ENCODE measurements at places on chromosomes 7 and 10.

DNA sequence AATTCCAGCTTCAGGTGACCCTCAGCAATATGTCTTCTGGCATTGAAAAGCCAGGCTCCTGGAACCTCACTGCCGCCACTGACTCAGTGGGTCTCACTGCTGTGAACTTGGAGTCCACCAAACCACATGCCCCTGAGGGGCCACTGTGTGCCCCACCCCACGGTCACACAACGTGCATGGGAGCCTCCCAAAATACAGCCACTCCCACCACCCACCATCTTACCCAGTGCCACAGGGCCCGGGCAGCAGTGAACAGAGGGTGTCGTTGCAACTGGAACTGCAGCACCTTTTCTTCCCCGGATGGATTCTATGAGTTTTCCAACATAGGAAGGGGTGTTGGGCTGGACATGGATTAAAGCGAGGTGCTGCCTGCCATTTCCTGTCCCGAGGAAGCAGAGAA, 60.1 kb downstream of the ASB13 start:
- peaks cover 3% of the 10 kb centered on the region for H3K36me3 ChIP-seq
- no peak overlapping the region for H3K27ac ChIP-seq
- H3K27me3 ChIP-seq, result peaks cover 36% of the 10 kb centered on the region
- H3K4me1 ChIP-seq, result no peaks in the 10 kb centered on the region
- no peak overlapping the region for H3K4me3 ChIP-seq
- DNase-seq, result no peak

- H3K4me1 ChIP-seq, result no peaks in the 10 kb centered on the region
- no peaks in the 10 kb centered on the region for H3K27me3 ChIP-seq
- H3K36me3 ChIP-seq, result no peaks in the 10 kb centered on the region
- no peak for DNase-seq
- H3K4me3 ChIP-seq, result no peak overlapping the region
These were observed 101.4 kb downstream of the SEMA3E start for GRCh38 chr7:83547526-83547925.

DNA sequence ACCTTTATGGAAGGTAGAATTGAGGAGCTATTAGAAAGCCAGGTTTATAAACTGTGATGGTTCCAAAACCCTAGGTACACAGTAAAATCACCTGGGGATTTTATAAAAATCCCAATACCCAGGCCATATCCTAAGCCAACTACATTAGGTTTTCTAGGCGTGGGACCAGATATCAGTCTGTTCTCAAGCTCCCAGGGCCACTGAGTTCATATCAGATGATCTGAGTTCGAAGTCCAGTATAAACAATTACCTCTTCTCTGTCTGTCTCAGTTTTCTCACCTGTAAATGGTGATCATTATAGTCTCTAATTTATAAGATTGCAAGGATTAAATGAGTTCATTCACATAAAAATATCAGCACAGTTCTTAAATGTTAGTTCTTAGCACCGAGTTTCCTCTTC, 60.6 kb downstream of the CAV1 start:
- H3K4me3 ChIP-seq, result no peak overlapping the region
- H3K27me3 ChIP-seq, result peaks cover 6% of the 10 kb centered on the region
- no peak for DNase-seq
- H3K27ac ChIP-seq, result no peak overlapping the region
- no peaks in the 10 kb centered on the region for H3K36me3 ChIP-seq

DNA sequence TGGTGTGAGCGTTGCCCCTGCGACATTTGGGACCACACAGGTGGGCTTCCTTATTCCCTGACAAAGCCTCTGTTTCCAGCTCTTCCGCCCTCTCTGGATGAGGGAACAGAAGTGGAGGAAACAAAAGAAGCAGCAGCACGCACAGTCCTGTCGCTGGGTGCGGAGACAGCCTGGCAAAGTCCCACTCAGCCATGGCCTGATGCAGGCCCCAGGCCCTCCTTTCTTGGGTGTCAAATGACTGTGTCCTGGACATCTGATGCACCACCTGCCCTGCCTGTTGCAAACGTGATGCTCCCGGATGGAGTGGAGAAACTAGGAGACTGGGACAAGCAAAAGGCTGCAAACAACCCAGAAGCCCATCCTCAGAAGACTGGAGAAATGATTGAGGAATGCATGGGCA, 20.7 kb downstream of the ZMIZ2 start:
- H3K27ac ChIP-seq, result peak overlapping the region; percentile 94
- peaks cover 24% of the 10 kb centered on the region for H3K36me3 ChIP-seq
- peaks cover 40% of the 10 kb centered on the region for H3K4me1 ChIP-seq
- no peaks in the 10 kb centered on the region for H3K27me3 ChIP-seq

- peaks cover 13% of the 10 kb centered on the region for H3K27me3 ChIP-seq
- no peak overlapping the region for H3K27ac ChIP-seq
- no peak for DNase-seq
- H3K4me3 ChIP-seq, result no peak overlapping the region
- H3K36me3 ChIP-seq, result no peaks in the 10 kb centered on the region
These were observed 13.6 kb downstream of the ASB13 start for GRCh38 chr10:5652746-5653145.

DNA sequence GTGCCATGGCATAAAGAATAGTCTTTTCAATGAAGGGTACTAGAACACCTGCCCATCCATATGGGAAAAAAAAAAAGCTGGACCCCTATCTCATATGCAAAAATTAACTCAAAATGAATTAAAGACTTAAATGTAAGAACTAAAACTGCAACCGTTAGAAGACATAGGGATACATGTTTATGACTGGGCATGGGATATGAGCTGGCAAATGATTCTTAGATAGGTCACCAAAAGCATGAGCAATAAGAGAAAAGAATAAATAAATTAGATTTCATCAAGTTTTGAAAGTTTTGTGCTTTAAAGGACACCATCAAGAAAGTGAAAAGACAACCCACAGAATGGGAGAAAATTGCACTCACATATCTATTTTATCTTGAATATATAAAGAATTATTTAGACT, 222.0 kb downstream of the ADK start:
- H3K27me3 ChIP-seq, result no peaks in the 10 kb centered on the region
- peaks cover 4% of the 10 kb centered on the region for H3K36me3 ChIP-seq
- H3K4me1 ChIP-seq, result no peaks in the 10 kb centered on the region
- H3K4me3 ChIP-seq, result no peak overlapping the region

- H3K4me1 ChIP-seq, result peaks cover 70% of the 10 kb centered on the region
- peak; percentile 82 for DNase-seq
- H3K36me3 ChIP-seq, result peaks cover 32% of the 10 kb centered on the region
- peak overlapping the region; percentile 75 for H3K4me3 ChIP-seq
- peak overlapping the region; percentile 94 for H3K27ac ChIP-seq
- no peaks in the 10 kb centered on the region for H3K27me3 ChIP-seq
These were observed 136.1 kb downstream of the ICA1 start for GRCh38 chr7:8125680-8126444.

- no peaks in the 10 kb centered on the region for H3K4me1 ChIP-seq
- no peak overlapping the region for H3K4me3 ChIP-seq
- DNase-seq, result no peak
These were observed 271.7 kb downstream of the ANKRD7 start for GRCh38 chr7:118496138-118496644.

GRCh38 chr7:13032084-13032483, 344.7 kb downstream of the ARL4A start:
- no peak overlapping the region for H3K27ac ChIP-seq
- H3K4me3 ChIP-seq, result no peak overlapping the region
- H3K27me3 ChIP-seq, result peaks cover 7% of the 10 kb centered on the region
- H3K36me3 ChIP-seq, result no peaks in the 10 kb centered on the region

Data from effector memory CD8-positive, alpha-beta T cell (primary cell).